ENCODE measurements at places on chromosomes 3 and 15.

- no peak for DNase-seq
Observed at GRCh38 chr3:21691036-21691435, 60.0 kb downstream of the ZNF385D start.

DNA sequence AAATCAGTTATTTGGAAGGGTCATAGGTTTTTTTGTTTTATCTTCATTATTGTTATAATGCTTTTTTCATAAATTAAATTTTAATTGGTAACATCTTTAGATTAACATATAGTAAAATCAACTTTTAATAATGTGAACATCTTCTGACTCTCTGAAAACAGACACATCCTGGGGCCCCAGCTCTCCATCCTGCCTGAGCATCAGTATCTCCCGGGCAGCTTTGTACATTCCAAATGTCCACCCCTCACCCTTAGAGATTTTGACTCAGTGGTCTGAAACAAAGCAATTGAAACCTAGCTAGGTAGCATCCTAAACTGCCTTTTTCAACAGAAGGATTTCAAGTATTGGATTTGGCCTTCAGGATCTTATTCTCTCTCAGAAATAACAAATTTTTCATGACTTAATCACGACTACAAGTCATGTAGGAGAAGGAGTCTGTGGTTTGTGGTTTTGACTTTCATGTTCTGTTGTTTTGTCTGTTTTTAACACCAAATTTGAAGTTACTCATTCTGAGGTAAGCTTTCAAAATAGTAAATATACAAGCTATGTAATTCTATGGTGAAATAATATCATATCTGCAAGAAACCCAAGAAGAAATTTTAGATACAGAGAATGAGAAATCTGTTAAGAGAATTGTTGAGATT lies 147.3 kb upstream of the UBE2E2 start:
- DNase-seq = no peak

GRCh38 chr15:62211348-62211747 lies 46.3 kb upstream of the C2CD4B start:
- DNase-seq = no peak

DNA sequence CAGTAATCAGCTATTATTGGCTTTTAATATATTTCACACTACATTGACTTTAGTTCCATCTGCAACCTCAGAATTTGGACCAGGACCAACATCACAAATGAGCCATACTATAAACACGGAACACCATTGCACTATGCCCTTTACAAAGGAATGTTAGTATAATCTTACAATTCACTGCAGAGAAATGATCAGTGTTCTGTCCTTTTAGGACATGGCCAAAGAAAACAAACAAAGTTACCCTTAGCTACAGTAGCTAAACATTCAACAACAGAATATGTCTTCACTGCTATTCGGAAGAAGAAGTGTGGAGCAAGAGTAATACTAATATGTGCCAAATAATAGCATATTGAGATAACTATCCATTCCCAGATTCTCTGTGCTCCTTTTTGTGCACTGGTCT lies 90.4 kb downstream of the NAALADL2 start:
- no peak for DNase-seq

- no peak for DNase-seq
Observed at GRCh38 chr15:99424131-99424571, 141.6 kb upstream of the MEF2A start.

- DNase-seq = no peak
Observed at GRCh38 chr3:59996056-59996455, 946.2 kb upstream of the CFAP20DC start.

GRCh38 chr3:59545374-59545773 lies 495.5 kb upstream of the CFAP20DC start:
- DNase-seq = no peak

GRCh38 chr15:88133795-88134194 lies 122.7 kb downstream of the NTRK3 start:
- DNase-seq = no peak

- no peak for DNase-seq
Observed at GRCh38 chr3:33642806-33643205, 75.2 kb downstream of the CLASP2 start.

- no peak for DNase-seq
Observed at GRCh38 chr3:110301781-110302180, 769.8 kb upstream of the NECTIN3 start.

DNA sequence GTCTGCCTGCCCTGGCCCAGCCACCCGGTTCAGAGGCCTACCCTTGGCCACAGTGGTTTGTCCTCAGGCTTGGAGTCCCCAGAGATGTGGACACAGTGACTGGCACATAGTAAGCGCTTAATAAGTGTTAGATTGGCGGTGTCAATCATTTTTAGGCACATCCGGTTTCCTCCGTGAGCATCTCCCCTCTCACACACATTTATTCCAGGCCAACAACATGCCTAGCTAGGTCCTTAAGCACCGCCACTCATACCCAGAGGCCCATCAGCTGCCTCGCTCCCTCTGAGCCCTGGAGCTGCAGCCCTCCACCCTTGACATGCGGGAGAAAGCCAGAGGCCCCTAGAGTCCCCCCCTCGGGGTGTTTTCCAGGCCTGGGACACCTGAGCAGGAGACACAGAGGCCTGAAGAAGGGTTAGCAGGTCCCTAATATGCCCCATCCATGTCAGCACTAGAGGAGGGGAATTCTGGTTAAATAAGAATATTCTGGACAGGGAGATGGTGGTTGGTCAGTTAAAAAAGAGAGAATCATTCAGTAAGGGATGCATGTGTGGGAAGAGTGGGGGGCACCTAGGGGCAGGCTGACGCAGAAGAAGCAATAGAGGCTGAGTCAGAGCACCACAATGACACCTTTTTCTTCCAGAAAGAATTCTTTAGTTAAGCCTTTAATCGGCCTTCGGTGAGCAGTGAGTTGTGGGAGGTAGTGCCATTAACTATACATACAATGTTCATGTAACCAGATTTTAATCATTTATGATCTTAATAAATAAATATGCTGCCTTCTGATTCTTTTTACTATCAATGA lies 22.3 kb downstream of the NR2F2 start:
- no peak for DNase-seq

DNA sequence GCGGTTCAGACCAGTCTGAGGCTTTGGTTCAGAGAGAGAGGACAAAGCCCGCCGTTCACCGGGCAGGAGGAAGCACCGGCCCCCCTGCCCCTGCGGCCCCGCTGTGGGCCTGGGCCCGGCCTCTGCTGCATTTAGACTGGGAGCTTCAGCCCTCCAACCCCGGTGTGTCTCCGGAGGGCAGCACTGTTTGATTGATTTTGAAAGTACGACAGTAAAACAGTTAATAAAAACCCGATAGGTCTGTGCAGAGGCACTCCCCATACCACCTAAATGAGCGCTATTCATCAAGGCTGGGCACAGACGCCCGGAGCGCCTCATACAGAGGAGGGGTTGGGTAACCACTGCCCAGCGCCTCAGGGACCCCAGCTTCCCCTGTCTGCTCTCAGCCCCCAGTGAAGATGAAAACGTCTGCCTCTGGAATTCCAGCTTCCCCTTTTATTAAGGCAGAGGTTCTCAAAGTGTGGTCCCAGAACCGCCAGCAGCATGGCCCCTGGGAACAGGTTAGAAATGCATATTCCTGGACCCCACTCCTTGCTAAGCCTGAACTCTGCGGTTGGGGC lies 256.7 kb upstream of the TLE3 start:
- DNase-seq = no peak

DNA sequence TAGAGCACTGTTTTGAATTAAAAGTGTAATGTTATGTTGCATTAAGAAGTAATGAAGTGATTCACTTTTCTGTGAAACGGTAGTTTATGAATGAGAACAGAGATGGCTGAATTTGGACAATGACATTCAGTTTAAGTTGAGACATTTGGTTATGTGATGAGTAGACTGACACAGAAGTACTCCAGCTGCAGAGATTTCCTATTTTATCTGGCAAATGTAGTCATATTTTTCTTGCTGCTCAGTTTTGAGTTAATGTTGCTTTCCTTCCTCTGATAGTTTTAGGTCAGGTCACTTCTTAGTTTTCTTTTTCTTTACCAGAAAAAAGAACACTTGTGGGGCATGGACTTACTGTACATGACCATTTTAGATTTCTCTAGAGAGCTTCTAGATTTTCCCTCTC lies 51.2 kb downstream of the ASB7 start:
- DNase-seq = no peak

DNA sequence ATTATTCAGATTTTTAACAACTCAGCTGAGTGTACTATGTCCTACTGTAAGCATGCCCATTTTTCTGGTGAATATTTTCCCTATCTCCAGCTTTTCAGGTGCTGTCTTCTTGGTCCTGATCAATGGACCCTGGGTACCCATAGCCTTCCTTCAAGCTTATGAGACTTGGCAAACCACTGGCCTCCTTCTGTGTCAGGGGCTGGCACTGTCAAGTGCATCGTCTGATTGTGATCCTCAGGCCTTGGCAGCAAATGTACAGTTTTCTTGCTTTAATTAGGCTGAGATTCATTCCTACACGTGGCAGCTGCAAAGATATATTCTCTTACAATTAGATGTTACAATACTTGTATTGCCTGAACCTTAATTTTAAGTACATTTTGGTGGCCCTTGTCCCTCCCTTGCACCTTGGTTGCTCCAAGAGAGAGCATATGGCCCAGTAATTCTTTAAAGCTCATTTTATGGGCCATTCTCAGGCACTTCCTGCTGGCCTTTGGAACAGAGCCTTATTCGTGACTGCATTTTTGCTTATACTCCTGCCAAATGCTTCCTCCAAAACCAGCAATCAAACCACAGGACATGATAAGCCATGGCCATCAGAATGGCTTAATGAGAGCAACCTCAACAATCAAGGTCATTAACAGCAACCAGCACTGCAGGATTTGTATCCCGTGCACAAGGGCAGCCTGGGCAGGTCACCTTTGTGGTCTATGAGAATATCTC lies 179.9 kb downstream of the CNTN6 start:
- DNase-seq = no peak

DNA sequence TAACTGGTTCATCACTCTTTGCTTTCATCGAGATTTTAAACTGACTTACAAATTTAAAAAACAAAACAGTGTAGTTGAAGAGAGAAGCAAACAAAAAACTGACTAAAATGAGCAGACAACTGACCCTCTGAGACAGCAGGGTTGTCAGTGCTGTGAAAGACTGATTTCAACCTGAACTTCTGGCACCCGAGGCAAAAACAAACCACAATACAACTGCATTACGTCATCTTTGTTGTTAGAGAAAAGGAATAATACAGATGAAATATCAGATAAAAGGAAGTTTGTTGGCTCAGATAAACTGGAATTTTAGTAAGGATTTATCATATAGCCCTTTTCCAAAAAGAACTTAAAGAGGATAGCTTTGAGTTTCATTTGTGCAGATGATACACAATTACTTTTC lies 51.1 kb downstream of the PARP15 start:
- DNase-seq = no peak

GRCh38 chr3:20068512-20069177 lies 28.4 kb downstream of the KAT2B start:
- DNase-seq = no peak

GRCh38 chr15:51375966-51376640 lies 34.6 kb downstream of the GLDN start:
- no peak for DNase-seq

DNA sequence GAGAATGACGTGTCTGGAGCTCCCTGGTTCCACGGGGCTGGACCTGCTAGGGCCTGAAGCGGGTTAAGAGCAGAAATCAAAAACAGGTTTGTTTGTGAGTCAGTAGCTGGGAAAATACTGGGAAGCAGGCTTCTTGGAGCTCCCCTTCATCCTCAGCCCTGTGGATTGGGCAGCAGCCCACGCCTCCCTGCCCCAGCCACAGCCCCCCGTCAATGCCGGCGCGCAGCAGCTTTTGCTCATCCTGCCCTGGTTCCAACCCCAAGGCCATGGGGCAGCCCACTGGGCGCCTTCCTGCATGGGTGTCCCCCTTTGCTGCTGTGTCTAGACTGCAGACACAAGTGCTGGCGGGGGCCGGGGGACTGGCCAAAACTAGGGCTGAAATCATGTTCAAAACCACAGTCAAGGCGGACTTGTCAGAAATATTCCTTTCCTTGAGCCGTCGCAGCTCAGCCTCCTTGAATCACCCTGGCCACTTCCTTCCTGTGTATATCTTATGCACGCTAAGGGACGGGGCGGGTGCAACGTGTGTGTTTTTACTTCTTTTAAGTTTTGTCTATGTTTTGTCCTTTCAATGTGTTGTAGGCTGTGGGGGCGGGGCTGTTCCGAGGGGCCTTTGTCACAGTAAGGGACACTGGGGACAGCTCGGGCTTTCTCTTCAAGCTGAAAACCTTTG lies 108.1 kb downstream of the KLF13 start:
- DNase-seq = peak; percentile 78

- peak; percentile 48 for DNase-seq
Observed at GRCh38 chr3:10437272-10437994, 68.0 kb downstream of the ATP2B2 start.

GRCh38 chr15:24878153-24878552 lies 76.6 kb upstream of the SNRPN start:
- peak; percentile 1 for DNase-seq

DNA sequence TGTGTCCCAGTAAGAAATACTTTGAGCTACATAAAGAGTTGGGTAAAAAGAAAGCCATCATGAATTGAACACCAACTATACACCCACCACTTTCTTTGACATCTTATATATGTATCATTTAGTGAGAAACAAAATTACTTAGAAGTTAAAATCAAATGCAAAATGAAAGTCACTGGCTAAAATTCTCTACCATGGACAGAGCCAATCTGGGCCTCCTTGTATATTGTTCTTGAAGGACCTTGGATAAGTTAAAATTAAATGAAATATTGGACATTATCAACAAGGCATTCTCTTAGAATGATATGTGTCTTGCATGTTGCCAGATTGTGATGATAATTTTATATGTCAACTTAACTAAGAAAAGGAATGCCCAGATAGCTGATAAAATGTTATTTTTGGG lies 64.2 kb upstream of the CHL1 start:
- DNase-seq = no peak
